Fibroblast of skin of scalp (primary cell): ENCODE measurements at places on chromosomes 1 and 21.

- peak; percentile 30 for DNase-seq
These were observed 516.9 kb downstream of the ADGRL2 start for GRCh38 chr1:82317671-82318070.

DNA sequence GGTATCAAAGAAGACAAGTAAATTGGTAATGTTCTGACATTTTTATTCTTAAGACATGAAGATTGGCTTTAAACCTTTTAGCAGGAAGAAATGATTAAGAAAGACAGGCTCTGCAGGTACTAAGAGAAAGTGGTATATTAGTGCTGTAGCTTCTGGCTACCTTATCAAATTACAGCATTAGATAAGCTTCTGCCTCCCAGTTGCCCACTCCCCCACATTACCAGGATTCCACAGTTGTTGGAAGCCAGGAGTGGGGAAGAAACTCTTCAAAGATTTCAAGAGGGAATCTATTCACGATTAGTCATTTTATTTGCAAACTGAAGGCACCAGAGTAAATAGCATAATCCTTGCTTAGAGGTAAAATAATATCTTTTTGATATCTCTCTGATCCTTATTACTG lies 274.9 kb downstream of the LMO4 start:
- no peak for DNase-seq

DNA sequence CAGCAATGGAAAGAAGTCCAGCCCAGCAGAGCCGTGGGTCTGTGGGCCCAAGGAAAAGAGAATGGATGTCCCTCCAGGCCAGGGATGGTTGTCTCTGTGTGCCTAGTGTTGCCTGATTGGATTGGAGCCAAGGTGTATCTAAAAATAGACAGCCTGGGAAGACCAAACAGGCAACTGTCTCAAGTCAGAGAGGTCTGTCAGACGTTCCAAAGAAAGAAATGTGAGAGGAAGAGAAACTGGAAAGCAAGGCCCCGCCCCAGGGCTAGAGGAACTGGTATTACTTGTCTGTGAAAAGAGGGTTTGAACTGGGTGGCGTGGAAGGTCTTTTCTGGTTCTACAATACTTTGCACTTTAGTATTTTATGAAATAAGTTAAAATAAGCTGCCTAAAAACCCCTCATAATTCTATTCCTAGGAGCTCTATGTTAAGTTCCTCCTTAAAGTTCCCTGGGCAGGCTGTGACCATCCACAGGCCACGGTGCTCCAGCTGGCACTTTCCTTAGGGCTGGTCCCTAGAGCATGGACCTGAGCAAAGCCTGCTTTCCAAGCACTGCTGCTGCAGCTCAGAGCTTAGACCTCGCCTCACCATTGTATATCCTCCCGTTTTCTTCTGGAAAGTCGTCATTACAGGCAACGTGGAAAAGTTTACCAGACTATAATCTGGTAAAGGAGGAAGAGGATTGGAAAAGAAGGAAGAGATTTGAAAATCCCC lies 151.6 kb downstream of the DISC1 start:
- DNase-seq = peak; percentile 77

- DNase-seq = no peak
These were observed 18.8 kb downstream of the OPRD1 start for GRCh38 chr1:28830814-28831213.
